EL (cell line): ENCODE measurements at places on chromosomes 7 and 10.

DNA sequence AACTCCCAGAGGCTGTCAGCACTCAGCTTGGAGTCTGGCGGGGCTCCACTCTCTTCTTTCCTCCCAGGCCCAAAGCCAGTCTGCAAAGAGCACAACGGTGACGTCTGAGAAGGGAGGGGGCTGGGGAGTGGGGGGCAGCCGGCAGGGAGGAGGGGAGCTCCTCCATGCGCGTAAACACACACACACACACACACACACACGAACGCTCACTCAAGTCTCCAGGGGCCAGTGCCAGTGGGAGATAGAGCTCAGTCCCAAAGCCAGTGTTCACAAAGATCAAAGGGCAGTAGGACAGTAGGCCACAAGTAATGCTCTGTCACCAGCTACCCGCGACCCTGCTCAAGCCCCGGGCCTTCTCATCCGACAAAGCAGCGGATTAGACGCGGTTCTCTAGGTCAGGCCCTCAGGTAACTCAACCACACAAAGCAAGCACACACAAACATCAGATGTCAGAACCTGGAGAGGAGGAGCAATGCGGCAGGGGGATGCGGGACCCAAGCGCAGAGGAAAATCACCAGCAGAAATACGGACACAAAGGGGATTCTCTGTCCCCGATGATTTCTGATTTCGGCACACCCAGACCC, 19.9 kb downstream of the TCAF1 start:
- DNase-seq = peak; percentile 10

DNA sequence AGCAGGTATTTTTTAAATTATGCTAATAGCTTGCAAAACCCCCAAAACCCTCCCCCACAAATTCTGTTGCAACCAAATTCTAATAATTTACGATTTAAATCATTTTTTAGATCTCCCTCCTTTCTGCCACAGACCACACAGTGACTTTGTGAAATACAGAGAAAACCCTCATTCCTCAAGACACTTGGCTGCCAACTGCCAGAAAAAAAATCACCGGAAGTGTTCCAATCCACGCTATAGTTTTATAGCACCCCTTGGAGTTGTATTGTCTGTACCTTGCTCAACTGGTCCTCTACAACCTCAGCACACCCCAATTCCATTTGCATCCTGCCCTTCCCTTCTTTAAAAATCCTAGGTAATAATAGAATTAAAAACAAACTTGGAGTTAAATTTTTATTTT, 560.1 kb downstream of the PARD3 start:
- DNase-seq = no peak

DNA sequence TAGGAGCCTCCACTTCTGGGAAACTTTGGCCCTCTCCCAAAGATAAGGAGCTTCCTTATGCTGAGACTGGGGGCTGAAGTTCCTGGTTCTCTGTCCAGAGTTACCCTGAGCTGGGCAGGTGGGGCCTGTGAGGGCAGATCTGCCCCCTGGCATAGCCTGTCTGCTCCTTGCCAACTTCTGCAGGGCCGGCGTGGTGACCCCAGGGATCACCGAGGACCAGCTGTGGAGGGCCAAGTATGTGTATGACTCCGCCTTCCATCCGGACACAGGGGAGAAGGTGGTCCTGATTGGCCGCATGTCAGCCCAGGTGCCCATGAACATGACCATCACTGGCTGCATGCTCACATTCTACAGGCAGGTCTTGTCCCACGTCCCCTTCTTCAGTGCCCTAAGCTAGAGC, 4.3 kb downstream of the SFXN3 start:
- no peak for DNase-seq

- no peak for DNase-seq
Measured at GRCh38 chr7:137691566-137691965, 155.2 kb downstream of the DGKI start.

DNA sequence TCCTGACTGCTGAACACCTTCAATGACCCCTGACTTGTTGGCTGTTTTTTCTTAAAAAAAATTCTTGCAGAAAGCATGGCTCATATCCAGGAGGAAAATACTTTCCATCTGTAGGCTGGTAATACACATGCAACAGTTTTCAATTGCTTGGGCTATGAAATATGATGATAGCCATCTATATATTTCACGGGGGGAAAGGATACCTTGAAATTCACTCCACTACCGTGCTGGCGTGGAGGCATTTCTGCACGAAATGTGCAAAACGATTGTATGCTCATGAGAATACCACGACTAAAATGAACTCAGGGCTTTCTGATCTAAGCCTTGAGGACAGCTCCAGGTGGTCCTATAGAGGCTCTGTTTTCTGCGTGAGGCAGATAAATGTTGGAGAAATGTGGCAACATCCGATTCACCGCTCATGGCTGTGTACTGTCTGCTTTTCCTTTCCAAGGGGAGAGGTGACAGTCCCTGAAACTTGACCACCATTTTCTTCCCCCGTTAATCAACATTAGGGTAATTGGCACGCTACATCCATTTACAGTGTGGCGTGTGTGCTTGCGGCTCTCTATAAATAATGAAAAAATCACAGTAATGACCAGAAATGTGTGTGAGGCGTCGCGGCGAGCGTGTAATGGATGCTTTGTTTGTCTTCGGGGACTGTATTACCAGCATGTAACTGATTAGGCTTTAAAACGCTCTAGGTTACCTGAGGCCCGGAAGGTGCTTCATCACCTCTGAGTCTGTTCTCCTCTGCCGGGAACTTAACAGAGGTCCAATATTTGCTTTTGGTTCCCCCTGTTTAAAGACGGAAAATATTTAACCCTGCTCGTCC, 12.8 kb upstream of the CARD11 start:
- no peak for DNase-seq

DNA sequence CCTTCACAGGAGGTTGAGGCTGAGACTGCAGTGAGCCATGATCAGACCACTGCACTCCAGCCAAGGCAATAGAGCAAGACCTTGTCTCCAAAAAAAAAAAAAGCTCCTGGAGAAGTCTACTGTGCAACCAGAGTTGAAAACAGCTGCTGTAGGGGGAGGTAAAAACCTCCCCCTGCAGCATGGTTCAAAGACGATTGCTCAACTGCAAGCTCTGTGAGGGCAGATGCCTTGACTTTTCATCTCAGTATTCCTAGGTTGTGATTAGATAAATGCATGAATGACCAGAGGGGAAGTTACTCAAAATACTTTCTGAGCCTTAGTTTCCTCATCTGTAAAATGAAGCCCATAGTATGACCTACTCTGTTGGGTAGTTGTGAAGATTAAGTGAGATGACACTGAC, 25.0 kb upstream of the PPA1 start:
- no peak for DNase-seq

- DNase-seq = peak; percentile 26
Measured at GRCh38 chr7:78225534-78225933, 427.0 kb downstream of the PHTF2 start.

DNA sequence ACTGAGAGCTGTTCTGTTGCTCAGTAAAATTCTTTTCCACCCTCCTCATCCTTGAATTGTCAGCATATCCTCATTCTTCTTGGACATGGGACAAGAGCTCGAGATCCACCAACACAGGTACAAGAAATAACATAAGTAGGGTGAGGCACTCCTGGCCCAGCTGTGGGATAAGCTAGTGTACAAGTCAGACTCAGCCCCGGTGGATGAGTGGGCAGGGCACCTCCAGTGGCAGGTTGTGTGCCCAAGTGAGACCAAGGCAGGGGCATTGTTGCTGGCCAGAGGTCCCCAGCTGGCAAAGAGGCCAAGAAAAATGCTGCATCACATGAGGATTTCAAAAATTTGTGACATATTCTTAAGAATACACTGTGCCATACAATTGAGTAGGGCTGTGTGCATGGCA, 402.0 kb upstream of the ZWINT start:
- DNase-seq = peak; percentile 0

DNA sequence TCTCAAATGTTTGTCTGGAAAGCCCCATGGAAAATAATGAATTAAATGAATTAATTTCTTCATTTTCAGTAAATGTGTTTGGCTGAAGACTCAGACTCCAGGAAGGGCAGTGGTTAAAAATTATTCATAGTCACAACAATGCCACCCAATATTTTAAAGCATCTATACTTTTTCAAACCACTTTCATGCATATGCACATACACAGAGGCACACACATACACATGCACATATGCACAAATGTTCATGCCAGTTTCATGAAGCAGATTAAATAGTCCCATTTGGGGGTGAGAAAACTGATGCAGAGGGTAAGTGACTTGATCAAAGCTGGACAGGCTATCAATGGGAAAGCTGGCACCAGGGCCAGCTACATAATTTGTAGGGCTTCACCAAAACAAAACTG, 1.4 kb upstream of the PLA2G12B start:
- DNase-seq = no peak

DNA sequence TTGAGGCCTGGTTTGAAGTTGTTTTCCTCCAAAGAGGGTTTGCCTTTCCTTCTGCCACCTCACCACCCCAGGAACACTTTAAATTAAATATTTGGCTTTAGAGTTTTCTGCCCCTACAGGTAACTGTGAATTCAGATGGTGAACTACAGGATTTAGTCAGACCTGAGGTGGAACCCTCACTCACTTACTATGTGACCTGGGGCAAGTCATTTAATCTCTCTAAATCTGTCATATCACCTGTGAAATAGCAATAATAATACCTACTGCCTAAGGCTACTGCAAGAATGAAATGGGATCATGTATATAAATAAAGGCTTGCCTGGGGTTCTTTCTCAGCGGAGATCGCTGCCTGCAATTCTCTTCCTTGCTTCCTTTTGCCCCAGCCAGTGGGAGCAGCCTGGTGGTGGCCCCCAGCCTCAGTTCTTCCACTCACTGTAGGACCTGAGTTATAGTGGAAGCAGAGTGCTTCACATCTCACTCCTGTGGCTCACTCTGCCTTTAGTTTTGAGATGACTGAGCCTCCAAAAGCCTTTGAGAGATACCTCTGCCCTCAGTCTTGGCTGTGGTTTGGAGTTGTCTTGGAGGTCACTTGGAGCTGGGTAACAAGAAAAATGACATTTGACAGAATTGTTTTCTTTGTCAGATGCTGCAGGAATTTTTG, 6.1 kb upstream of the ANKRD2 start:
- no peak for DNase-seq

- peak; percentile 74 for DNase-seq
Measured at GRCh38 chr7:32536585-32536984, 41.3 kb downstream of the AVL9 start.

- no peak for DNase-seq
Measured at GRCh38 chr10:129035052-129035827, 431.8 kb upstream of the MGMT start.

DNA sequence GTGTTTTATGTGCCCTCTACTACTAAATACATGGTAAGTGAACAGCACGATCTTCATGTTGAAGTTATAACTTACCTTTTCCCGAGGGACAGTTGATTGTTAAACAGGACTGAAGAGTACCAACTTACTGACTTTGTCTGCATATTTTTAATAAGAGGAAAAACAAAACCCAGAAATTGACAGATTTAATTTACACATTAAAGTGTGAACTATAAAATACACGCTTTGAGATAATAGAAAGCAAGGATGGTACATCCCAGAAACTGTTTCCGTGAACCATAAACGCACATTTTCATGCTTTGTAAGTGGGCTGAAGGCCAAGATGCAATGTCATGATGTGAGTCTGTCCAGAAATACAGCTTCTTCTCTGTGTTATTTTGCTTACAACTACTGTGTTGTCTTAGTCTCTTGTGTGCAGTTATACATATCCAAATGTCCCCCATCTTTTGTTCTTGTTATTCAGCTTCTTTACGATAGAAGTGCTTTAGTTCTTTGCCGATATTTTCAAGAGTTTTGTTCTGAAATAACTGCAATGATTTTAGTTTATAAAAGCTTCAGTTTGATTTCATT, 190.1 kb downstream of the MLLT10 start:
- peak; percentile 33 for DNase-seq

GRCh38 chr10:130547368-130547767, 411.2 kb downstream of the GLRX3 start:
- no peak for DNase-seq

DNA sequence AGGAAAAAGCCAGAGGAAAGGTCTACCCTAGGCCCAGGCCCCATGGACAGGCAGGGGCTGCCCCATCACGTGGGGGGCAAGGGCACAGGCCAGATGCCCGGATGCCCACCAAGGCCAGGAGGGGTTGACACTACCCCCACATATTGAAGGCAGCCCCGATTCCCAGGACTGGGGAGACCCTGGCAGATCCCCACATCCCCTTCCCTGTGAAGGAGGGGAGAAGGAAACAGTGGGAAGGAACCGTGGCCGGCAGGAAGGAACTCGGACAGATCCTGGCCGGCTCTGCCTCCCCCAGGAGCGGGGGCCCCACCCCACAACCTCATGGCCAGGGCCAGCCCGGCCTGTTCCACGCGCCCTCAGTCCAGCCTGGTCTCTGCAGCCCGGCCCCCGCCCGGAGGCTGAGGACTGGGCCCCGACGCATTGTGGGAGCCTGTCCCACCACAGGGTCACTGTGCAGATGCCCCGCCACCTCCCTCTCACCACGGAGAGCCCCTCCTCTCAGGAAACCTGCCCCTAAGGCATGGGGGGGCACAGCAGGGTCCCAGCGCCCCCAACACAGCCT, 41.3 kb downstream of the PAPOLB start:
- no peak for DNase-seq

- no peak for DNase-seq
Measured at GRCh38 chr7:66187905-66188304, 17.2 kb upstream of the TPST1 start.

DNA sequence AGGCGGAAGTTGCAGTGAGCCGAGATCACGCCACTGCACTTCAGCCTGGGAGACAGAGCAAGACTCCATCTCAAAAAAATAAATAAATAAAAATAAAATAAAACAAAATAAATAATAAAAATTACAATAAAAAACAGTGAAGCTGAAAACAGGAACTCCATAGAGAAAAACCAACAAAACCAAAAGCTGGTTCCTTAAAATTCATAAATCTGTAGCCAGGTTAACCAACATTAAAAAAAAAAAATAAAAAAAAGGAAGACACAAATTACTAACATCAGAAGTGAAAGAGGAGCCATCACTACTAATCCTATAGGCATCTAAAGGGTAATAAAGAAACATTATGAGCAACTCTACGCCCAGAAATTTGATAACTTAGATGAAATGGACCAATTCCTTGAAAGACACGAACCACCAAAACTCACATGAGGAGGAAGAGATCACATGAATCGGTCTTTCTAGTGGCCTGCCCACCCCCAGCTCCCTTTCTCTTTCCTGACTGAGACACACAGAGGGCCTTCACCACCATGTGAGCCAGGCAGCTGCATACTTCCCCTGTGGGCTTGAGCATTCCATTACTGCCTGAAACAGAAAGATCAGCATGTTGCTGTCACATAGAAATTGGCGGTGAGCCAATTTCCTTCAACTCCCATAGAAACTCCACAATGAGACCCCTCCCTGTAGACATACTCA, 208.7 kb downstream of the MAD1L1 start:
- peak; percentile 14 for DNase-seq

DNA sequence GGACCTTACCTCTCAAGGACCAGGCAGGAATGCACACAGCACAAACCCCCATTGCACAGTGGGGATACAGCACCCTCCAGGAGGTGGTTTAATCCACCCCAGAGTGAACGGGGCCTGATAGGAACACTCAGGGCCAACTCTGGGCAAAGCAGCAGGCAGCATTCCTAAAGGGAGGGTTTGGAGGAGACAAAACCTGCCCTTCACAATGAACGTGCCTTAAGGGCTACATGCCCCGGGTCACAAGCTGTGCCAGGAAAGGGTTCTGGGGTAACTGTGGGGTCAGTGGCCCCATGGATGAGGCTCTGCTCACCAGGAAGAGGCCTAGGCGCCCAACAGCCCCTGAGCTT, 1.1 kb downstream of the GPRIN2 start:
- DNase-seq = no peak
